ACHN (cell line): ENCODE measurements at places on chromosomes 3 and 15.
A peak's percentile ranks its signal among the peaks of the same experiment; 100 is the strongest.

DNA sequence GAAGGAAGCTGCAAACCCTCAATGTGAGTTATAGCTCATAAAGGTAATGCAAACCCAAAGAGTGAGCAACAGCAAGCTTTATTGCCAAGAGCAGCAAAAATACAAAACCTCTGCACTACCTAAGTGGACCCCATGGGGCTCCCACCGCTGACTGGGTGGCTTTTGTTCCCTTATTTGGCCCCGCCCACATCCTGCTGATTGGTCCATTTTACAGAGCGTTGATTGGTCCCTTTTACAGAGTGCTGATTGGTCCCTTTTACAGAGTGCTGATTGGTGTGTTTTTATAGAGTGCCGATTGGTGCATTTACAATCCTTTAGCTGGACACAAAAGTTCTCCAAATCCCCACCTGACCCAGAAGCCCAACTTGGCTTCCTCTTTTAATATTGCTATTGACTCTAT, 154.5 kb upstream of the NSMCE3 start:
- no peak for DNase-seq

GRCh38 chr3:166688665-166689064, 691.4 kb downstream of the ZBBX start:
- DNase-seq: no peak

DNA sequence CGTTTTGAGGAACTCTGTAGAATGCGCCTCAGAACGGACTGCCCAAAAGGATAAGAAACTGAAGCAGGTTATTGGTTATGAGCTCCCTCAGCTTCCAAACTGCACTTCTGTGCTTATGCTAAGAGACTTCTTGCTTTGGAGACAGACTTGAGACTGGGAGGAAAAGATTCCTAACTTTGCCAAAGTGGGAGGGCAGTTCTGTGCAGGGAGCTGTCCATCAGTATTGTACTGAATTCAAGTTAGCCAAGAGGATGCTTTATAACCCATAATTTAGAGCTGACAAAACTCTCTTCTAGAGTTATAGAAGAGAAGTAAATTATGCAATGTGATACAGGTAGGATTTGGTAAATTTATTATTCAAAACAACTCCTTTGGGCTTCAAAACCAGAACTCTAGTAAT, 519.8 kb upstream of the GBE1 start:
- DNase-seq: peak; percentile 19

DNA sequence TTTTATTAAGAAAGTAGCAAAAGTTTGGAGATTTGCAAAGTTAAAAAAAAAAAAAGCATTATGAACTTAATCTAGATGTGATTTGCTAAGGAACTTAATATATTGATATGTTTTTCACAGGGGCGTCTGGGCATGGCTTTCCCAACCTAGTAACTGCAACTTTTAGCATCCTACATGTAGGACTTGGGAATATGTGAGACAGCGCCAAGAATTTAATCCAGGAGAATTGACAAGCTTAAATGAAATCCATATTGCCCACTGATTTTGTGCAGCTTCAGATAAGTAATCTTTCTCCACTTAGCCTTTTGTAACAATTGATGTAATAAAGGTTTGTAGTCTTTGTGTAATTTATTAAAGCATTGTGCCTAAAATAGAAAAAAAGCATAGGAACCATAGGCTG, 982 bp upstream of the GABPB1 start:
- peak; percentile 10 for DNase-seq

DNA sequence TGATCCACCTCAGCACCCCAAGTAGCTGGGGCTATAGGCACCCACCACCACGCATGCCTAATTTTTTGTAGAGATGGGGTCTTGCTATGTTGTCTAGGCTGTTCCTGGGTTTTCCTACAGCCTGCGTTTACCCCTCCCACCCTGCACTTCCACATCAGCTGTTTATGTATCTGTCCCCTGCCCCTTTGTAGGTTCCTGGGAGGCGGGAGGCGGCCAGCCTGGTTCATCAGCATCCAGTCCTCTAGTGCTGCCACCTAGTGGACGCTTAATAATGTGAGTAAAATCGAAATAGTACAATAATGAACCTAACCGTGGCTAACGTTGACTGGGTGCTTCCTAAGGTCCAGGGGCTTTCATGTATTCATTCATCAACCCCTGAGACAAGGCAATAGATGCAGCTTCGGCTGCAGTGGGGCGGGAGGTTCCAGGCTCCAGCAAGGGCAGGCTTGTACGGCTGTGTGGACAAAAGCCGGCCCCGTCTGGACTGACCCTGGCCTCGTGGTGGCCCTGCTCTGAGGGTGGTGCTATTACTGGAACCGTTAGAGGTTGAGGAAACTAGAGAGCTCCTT, 1.2 kb upstream of the LCTL start:
- peak; percentile 60 for DNase-seq

GRCh38 chr3:61454006-61454585, 107.3 kb upstream of the PTPRG start:
- no peak for DNase-seq

DNA sequence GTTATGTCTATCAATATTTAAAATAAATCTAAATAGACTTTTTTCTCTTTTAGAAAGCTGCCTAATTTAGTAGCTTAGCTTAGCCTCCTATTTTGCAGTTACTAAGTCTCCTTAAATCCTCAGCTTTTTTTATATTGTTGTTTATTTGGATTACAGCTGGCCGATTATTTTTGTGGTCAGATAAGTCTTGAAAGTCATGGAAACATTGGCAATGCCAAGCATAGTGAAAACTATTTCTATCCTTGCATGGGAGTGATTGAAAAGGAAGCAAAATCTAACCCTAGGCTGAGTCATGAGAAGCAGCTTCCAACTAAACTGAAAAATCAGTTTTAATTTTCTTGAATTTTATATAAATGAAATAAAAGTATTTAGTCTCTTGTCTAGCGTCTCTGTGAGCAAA, 1063.0 kb upstream of the GBE1 start:
- no peak for DNase-seq

- no peak for DNase-seq
Observed at GRCh38 chr15:27585041-27585640, 514.0 kb downstream of the OCA2 start.

- no peak for DNase-seq
Observed at GRCh38 chr15:27826902-27827714, 272.0 kb downstream of the OCA2 start.

DNA sequence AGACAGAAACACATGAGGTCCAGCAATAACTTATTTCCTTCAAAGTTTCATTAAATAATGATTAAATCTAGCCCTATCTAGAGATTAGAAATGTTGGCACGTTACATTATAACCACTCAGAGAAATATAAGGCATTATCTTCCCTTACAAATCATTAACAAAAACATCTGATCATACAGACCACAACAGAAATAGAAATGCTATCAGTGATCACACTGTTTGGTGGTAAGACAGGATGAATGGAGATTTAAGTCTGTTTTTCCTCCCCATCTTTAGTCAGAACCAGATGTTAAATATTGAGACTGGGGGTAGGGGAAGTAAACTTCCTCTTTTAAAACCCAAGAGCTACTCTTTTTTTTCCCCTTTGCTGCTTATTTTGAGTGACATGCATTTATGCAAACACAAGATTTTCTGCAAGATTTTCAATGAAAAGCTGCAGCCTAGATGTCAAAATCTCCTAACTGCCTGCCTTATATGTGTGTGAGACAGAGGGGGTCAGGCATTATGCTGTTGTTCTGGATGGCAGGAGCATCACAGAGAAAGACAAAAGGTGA, 70.4 kb downstream of the CBLB start:
- DNase-seq: no peak

DNA sequence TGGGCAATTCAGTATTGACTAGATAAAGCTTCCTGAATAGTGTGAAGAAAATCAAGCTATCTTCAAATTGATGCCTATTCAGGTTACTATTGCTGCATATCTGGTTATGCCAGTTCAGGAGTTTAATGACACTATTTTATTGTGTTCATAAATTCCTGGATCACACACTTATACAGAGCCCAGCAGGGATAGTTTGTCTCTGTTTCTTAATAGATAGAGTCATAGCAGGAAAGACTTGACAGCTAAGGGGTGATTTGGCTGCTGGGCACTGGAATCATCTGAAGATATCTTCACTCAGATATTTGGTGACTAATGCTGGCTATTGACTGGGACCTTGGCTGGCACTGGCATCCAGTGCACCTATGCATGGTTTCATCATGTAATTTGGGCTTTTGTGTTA, 187.8 kb downstream of the PYDC2 start:
- DNase-seq: no peak

DNA sequence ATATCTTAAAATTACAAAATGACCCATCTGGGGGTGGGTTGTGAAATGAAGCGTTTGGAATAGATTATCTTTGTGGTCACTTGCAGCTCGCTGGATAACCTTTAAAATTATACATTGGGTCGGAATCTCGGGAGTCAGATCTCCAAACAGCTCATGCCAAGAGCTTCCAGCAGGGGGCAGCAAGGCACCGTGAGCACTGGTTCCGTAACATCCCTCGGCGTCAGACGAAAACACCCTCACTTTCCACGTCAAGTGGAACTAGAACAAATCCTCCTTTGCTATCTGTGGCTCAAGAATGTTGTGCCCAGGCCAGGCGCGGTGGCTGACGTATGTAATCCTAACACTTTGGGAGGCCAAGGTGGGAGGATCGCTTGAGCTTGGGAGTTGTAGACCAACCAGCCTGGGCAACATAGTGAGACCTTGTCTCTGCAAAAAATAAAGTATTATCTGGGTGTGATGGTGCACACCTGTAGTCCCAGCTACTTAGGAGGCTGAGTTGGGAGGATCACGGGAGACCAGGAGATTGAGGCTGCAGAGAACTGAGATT, 31.1 kb downstream of the UMPS start:
- DNase-seq: peak; percentile 67
